Stimulated activated CD4-positive, alpha-beta T cell treated with anti-CD3 and anti-CD28 coated beads, Interleukin-4, amount 100 ng/mL, for 24 hours (primary cell): ENCODE measurements at places on chromosomes 16 and 17.

DNA sequence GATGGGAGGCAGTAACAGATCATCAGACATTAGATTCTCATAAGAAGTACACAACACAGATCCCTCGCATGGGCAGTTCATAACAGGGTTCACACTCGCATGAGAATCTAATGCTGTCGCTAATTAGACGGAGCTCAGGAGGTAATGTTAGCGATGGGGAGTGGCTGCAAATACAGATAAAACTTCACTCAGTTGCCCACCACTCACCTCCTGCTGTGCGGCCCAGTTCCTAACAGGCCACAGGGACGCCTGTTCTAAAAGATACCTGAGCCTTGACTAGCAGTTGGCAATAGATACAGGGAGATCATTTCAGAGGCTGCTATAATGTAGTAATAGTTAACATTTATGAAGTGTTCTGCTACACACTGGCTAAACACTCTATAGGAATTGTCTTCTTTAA lies 4.9 kb downstream of the PTRH2 start:
- no peak for DNase-seq

DNA sequence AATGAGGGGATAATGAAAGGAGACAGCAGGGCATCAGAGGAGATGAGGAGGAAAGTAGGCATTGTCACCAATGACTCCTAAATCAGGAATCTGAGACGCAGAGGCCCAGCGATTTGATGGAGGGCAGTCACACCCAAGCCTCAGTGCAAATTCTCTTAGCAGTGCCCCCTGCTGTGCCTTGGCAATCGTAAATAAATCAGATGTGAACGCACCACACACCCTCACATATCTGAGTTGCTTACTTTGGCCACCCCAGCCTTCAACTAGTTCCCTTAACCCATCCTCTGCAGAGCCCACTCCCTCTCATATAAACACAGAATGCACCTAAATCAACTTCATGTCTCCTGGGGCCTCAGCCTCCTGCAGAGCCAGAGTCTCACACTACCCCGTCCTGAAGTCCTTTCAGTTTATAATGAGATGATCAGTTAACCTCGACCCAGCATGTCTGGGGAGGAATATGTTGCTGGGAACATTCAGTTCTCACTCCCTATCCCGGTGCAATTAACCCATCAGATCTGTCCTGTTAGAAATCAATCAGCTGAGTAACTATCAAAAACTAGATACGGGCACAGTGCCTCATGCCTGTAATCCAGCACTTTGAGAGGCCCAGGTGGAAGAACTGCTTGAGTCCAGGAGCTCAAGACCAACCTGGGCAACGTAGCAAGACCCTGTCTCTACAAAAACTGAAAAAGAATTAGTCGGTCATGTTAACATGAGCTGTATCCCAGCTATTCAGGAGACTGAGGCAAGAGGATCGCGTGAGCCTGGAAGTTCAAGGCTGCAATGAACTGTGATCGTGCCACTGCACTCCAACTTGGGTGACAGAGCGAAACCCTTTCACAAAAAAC lies 78.4 kb downstream of the SLC39A11 start:
- DNase-seq: no peak

DNA sequence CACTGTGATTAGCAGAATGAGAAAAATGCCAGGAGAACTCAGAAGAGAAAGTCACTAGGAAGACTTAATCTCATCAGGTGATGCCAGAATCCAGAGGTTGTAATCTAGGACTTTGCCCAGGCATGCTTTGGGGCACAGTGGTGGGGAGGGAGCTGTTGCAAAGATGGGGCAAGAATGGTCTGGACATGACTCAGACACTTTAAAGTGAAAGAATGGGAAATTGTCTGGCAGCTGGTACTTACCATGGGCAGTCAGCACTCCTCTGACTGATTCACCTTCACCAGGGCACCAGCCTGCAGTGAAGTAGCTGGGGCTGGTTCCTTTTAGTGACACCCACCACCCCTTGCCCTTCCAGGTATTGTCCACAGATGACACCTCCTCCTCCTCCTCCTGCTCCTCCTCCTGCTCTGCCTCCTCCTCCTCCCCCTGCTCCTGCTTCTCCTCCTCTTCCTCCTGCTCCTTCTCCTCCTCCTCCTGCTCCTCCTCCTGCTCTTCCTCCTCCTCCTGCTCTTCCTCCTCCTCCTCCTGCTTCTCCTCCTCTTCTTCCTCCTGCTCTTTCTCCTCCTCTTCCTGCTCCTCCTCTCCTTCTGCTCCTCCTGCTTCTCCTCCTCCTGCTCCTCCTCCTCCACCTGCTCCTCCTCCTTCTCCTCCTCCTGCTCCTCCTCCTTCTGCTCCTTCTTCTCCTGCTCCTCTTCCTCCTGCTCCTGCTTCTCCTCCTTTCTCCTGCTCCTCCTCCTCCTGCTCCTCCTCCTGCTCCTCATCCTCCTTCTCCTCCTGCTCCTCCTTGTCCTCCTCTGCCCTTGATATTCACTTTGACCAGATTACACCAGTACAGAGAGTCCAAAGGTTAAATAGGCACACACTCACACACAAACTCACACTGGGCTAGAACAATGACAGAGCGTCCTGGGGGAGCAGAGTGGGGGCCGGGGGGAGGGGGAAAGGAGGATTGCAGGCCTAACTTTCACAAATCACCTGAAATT lies at the start of gene CHD9NB:
Gene CHD9NB (minus strand): TSS at position 379 of the 983 bp plus-strand sequence. CDS start 8,739 bp downstream, outside the sequence.
- no peak for DNase-seq

GRCh38 chr17:64413513-64413912 lies 22.9 kb upstream of the PECAM1 start:
- DNase-seq: no peak

DNA sequence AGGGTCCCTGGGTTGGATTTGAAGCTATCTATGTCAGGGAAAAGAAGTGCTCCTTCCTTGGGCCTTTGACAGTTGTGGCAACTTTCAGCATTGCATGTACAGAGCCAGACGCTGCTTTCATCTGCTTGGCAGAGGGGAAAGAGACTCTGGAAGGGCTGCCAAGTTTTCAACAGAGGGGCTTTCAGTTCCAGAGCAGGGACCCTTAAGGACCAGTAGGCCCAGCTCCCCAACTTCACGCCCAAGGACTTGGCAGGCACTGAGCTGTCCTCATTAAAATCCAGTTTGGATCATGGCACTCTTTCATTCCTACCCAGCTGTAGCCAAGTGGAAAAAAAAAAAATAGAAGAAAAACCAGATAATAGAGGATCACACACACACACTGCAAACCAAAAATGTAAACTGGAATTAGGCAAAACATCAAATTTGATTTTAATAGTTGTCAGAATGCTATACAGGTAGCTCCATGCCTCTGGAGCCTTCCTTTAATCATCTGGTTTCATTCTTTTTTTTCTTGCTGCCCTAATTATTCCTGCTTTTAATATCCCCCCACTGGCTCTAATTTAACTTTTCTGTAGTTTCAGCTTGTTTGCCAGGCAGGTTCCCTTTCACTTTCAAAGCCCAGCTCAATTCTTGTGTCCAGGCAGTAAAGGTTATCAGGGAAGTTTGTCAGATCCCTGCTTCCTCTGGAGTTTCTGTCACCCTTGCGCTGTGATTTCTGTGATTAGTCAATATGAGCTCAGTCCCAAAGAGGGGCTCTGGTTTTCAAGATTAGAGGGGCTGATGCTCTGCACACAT lies 702.6 kb upstream of the CDH8 start:
- DNase-seq: no peak

GRCh38 chr17:44007346-44008204 lies 3.2 kb downstream of the NAGS start:
- no peak for DNase-seq

GRCh38 chr17:50072130-50072529 lies 16.2 kb downstream of the ITGA3 start:
- no peak for DNase-seq

DNA sequence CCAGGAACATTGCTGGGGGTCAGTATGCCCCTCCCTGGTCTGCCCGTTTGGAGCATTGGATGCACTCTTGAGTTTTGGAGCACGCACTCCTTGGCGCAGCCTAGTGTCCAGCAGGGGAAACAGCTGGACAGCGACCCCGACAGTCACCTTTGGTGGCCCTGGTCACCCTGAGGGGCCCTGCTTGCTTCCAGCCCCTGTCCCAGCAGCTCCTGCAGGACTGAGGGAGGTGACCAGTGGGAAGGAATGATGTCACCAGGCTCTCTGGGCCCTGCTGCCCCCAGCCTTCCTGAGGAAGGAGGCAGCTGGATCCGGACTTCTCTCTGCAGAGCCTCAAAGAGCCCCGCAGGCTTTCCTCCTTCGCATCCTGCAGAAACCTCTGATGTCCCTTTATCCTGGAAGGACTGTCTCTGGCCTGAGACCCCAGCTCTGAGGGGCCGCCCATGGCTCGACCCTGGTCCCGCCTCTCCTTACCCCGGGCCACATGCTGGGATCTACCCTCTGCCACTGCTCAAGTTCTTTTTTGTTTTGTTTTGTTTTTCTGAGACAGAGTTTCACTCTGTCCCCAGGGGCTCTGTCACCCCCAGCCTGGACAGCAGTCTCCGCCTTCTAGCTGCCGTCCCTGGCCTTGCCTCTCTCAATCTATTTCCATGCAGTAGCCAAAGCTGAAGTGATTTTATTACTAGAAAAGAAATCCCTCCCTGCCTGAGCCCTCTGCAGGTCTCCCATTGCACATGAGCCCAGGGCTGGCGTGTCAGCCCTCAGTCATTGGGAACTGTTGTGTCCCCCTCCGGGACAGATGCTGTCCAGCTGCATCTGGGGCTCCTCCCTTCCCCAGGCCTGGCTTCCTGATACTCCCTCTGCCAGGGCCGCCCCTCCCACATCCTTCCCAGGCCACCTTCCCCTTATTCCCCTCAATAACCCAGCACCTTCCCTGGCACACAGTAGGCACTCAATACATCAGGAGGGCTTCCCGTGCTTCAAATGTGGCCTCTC lies 11.6 kb downstream of the ZSCAN10 start:
- DNase-seq: no peak

DNA sequence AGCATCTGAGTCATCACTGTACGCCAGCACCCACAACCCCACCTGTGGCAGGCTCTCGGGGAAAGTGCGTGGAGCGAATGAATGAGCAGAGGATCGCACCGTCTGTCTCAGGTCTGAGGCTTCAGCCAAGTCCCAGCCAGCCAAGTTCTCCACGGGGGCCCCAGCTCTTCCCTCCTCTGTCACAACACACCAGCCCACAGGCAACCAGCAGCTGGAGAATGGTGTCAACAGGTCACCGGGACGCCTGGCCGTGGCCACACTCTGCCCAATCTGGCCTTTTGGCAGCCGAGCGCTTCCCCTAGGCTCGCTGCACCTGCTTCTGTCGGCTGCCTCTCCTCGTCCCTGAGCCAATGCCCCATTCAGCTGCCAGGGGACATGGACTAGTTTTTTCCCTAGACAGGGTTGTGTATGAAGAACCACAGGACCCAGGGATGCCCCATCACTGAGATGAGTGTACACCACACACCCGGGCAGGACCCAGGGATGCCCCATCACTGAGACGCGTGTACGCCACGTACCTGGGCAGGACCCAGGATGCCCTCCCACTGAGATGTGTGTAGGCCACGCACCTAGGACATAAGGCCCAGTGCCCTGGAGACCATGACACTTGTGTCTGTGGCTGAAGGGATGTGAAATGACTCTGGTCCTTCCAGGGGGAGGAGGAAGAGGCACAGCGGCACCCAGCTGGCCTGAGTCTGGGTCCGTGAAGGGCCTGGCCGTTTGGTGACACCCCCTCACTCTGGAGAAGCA lies 52.8 kb downstream of the ABR start:
- no peak for DNase-seq

DNA sequence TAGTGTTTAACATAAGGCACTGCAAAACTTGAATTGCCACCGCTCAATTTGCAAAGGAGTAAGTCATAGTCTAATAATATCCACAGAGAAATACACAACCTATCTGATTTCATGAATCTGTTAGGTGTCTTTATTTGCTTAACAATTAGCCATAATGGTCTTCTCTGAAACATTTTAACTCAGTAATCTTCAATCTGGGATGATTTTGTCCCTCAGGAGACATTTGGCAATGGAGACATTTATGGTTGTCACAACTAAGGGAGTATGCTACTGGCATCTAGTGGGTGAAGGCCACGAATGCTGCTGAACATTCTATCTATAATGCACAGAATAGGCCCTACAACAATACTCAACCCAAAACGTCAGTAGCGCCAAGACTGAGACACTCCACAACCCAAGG lies 4.3 kb downstream of the UBE2G1 start:
- DNase-seq: no peak

DNA sequence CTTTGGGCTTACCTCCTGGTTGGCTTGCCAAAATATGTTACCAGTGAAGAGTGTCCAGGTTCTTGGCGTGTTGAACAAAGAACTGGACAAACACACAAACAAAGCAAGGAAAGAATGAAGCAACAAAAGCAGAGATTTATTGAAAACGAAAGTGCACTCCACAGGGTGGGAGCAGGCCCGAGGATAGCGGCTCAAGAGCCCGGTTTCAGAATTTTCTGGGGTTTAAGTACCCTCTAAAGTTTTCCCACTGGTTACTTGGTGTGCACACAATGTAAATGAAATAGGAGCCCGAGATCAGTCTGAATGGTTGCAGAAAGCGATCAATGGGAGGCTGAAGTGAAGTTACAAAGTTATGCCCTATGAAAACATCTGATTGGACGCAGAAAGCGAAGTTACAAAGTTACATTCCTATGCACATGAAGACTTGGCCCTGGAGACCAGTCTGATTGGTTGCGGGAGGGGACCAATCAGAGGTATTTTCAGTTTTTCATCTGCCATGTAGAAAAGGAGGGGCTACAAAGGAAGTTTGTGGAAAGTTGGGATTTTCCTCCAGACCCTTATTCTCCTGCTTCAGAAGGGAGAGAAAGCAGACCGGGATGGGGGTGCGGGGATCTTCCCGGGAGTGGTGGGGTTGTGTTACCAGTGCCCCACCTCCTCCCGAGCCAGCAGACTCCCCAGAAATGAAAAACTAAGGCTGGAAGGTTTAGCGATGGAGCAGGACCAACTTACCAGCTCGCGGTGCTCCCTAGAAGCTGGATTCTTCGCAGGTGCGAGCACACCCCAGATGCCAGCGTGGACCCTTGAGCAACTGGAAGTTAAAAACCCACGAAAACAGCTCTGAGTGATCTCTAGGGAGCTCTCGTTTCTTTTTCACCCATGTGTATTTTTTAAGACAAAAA lies at the start of gene SLFN12:
Gene SLFN12 (minus strand): TSS at position 325 of the 899 bp plus-strand sequence. CDS start 9,472 bp downstream, outside the sequence.
- DNase-seq: peak; percentile 56

- no peak for DNase-seq
Observed at GRCh38 chr17:4497101-4497824, 1.4 kb upstream of the SPNS2 start.

DNA sequence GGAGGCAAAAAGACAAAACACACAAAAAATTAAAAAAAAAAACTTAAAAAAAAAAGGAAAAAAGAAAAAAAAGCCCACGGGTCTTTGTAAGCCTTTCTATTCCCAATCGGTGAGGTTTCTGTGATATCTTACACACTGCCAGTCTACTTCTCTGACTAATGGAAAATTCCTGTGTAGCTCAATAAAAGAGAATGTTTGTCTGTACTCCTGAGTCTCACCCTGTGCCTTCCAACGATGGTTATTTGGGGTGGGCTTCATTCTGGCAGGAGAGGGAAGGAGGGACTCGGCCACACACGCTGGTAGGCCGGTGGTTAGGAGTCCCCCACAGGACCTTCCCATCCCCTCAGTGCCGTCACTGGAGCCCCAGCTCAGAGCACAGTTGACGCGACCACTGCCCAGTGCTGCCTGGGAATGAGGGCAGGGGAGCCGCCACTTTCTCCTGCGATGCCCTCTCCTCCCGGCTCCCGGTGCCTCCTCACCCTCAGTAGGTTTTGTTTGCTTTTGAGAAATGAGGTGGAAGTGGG lies 68.0 kb downstream of the AMFR start:
- no peak for DNase-seq
